ENCODE measurements at places on chromosomes 13 and 19. TPM values are rescaled to one million over a fixed set of nuclear protein-coding genes. Genes with fewer than 3 reads are reported as not detected.
A peak's percentile ranks its signal among the peaks of the same experiment; 100 is the strongest.

- H3K27me3 ChIP-seq, result no peaks in the 10 kb centered on the region
- H3K36me3 ChIP-seq, result peaks cover 3% of the 10 kb centered on the region
- H3K4me1 ChIP-seq, result peaks cover 15% of the 10 kb centered on the region
- DNase-seq, result no peak
- H3K27ac ChIP-seq, result no peak overlapping the region
Observed at GRCh38 chr19:46947866-46948265, 71.8 kb upstream of the NPAS1 start.

- no peak overlapping the region for H3K4me3 ChIP-seq
- H3K36me3 ChIP-seq, result no peaks in the 10 kb centered on the region
Observed at GRCh38 chr19:33954686-33955085, 158.0 kb downstream of the KCTD15 start.

DNA sequence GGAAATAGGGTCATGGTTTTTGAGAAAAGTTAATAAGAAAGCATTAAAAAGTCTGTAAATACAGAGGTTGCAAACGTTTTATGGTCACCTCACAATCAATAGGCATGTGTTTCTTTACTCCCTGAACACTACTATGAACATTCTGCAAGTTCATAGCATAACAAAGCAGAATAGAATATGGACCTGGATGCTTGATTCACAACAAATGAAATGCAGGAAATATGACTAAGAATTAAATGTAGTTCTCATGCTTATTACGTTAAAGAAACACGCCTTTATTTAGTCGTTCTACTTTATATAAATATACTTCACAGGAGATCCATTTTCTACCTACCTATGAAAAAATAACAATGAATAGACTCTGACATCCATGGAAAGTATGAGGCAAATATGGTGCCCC lies 344.0 kb downstream of the KCTD12 start:
- H3K27me3 ChIP-seq, result no peaks in the 10 kb centered on the region
- no peaks in the 10 kb centered on the region for H3K4me1 ChIP-seq
- no peak for DNase-seq

GRCh38 chr19:45578861-45579260 lies 5.7 kb downstream of the OPA3 start:
- no peaks in the 10 kb centered on the region for H3K36me3 ChIP-seq
- H3K4me3 ChIP-seq, result no peak overlapping the region
- H3K27ac ChIP-seq, result no peak overlapping the region
- peaks cover 10% of the 10 kb centered on the region for H3K4me1 ChIP-seq
- no peak for DNase-seq
- no peaks in the 10 kb centered on the region for H3K27me3 ChIP-seq

GRCh38 chr19:573519-573825 lies 1.1 kb downstream of the BSG start:
- peak overlapping the region; percentile 90 for H3K27ac ChIP-seq
- H3K4me1 ChIP-seq, result peaks cover 24% of the 10 kb centered on the region
- no peaks in the 10 kb centered on the region for H3K36me3 ChIP-seq
- peak overlapping the region; percentile 96 for H3K4me3 ChIP-seq
- no peaks in the 10 kb centered on the region for H3K27me3 ChIP-seq

DNA sequence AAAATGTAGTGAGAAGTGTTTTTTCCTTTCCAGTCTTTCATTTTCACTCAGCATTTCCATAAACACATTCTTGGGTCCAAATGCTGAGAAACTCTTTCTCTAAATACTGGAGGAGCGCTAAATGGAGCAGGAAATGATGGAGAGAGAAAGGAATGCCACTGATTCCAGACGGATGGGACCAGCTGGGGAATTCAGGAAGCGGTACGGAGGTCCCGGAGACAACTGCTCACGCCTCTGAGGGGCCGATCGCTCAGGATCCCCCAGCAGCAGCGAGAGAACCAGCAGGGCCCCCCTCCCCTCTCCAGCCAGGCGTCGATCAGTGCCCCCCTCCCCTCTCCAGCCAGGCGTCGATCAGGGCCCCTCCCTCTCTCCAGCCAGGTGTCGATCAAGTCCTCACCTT lies 13.2 kb downstream of the RASA3 start:
- peaks cover 37% of the 10 kb centered on the region for H3K4me1 ChIP-seq
- H3K27ac ChIP-seq, result peak overlapping the region; percentile 78
- DNase-seq, result peak; percentile 92
- H3K27me3 ChIP-seq, result no peaks in the 10 kb centered on the region
- no peaks in the 10 kb centered on the region for H3K36me3 ChIP-seq

- DNase-seq, result peak; percentile 57
- H3K36me3 ChIP-seq, result no peaks in the 10 kb centered on the region
- H3K4me3 ChIP-seq, result no peak overlapping the region
- H3K4me1 ChIP-seq, result peaks cover 56% of the 10 kb centered on the region
- H3K27ac ChIP-seq, result peak overlapping the region; percentile 95
Observed at GRCh38 chr19:19460761-19461265, 54.5 kb downstream of the TSSK6 start.

GRCh38 chr19:51108805-51109146 lies 567 bp upstream of the CTU1 start:
- H3K27ac ChIP-seq, result no peak overlapping the region
- no peaks in the 10 kb centered on the region for H3K4me1 ChIP-seq
- no peak for DNase-seq

DNA sequence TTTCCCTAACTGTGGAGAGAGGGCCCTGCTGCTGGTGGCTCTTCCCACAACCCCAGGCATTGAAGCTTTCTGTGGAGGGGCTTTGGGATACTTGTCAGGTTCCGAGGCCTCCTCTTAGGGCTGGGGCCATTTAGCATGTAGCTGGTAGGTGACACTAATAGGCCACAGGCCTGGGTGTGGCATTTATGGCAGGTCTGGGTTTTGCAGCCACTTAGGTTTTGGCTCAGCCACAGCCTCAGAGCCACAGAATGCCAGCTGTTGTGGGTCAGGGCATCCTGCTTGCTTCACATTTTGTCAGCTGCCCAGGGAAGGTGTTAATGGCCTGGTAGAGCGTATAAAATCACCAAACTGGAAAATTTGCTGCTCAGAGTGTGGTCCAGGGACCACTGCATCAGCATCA lies 15.7 kb downstream of the FAM124A start:
- DNase-seq, result no peak
- no peak overlapping the region for H3K27ac ChIP-seq
- H3K36me3 ChIP-seq, result no peaks in the 10 kb centered on the region
- no peak overlapping the region for H3K4me3 ChIP-seq
- no peaks in the 10 kb centered on the region for H3K4me1 ChIP-seq

DNA sequence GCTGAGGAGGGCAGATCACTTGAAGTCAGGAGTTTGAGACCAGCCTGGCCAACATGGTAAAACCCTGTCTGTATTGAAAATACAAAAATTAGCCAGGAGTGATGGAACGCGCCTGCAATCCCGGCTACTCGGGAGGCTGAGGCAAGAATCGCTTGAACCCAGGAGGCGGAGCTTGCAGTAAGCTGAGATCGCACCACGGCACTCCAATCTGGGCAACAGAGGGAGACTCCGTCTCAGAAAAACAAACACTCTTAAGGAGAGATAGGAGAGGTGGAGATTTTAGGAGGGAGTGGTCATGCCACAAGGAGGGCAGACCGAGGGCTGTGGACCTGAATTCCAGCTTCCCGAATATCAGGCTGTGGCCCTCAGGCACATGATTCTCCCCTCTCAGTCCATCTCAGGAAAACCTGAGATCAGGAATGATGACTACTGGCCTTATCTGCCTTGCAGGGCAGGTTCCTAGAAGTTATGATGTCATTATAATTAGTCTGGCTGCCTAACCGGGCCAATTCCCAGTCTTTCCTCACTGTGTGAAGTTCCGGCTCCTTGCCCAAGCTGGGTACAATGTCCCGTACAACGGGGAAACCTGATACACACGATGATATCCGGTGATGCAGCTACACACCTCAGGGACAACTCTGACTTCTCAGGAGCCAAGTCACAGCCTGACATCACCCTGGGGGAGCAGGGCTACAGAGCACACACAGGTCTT lies 2.5 kb downstream of the SLC35E1 start:
- H3K27ac ChIP-seq, result no peak overlapping the region
- H3K36me3 ChIP-seq, result peaks cover 14% of the 10 kb centered on the region
- H3K4me1 ChIP-seq, result peaks cover 6% of the 10 kb centered on the region
- no peaks in the 10 kb centered on the region for H3K27me3 ChIP-seq

NR1H2 gene
- total RNA-seq, result 60.1 TPM

UBE2L5 gene
- not detected for total RNA-seq
